Activated T-helper 2 cell treated with anti-CD3 and anti-CD28 coated beads, Interferon-gamma antibody, Interleukin-2, Interleukin-4, amounts not matched to agents 10 μg/mL and 5 μg/mL and 100 μg/mL, durations not matched to agents 14 hours and 24 hours and 36 hours (primary cell): ENCODE measurements at places on chromosomes 13 and 19.

GRCh38 chr13:42101821-42102585 is 53.6 kb downstream of the DGKH start:
- no peak overlapping the region for H3K27ac ChIP-seq
- peaks cover 16% of the 10 kb centered on the region for H3K4me1 ChIP-seq
- no peaks in the 10 kb centered on the region for H3K27me3 ChIP-seq
- H3K4me3 ChIP-seq, result no peak overlapping the region
- H3K36me3 ChIP-seq, result no peaks in the 10 kb centered on the region
- no peak for DNase-seq

DNA sequence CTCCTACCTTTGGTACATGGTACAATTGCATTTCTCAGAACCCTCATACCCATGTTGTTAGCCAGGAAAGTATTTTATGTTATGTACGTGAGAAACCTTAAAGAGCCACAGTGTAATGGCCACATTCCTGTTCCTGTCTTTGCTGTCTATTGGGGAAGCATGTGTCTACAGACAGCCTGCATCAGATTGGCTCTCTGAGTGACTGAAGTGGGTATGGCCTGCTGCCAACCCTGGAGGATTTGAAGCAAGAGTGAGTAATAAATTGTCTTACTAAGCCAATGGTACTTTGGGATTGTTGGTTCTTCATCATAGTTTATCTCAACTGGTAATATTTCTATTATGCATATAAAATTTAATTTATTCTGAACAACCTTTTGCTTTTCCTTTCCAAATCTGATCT is 574.1 kb downstream of the LMO7 start:
- no peak for DNase-seq
- H3K4me3 ChIP-seq, result no peak overlapping the region
- no peaks in the 10 kb centered on the region for H3K27me3 ChIP-seq
- H3K36me3 ChIP-seq, result no peaks in the 10 kb centered on the region
- H3K27ac ChIP-seq, result no peak overlapping the region

- H3K27ac ChIP-seq, result peak overlapping the region; percentile 97
- peak overlapping the region; percentile 88 for H3K4me3 ChIP-seq
- no peak for DNase-seq
- peaks cover 4% of the 10 kb centered on the region for H3K27me3 ChIP-seq
Observed at GRCh38 chr19:681029-682019, 5.1 kb downstream of the FSTL3 start.

DNA sequence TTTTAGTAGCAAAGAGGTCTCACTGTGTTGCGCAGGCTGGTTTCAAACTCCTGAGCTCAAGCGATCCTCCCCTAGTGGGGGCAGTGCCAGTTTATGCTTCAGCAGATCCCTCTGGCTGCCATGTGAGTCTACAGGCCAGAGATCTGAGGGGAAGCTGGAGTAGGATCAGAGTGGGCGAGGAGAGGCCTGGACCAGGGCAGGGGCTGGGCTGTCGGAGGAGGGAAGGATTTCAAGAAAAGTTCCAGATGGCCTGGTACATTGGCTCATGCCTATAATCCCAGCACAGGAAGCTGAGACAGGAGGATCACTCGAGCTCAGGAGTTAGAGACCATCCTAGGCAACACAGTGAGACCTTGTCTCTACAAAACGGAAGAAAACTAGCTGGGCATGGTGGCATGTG is 9.8 kb downstream of the DHX34 start:
- no peaks in the 10 kb centered on the region for H3K27me3 ChIP-seq
- H3K4me1 ChIP-seq, result peaks cover under 1% of the 10 kb centered on the region
- DNase-seq, result no peak
- no peak overlapping the region for H3K27ac ChIP-seq

DNA sequence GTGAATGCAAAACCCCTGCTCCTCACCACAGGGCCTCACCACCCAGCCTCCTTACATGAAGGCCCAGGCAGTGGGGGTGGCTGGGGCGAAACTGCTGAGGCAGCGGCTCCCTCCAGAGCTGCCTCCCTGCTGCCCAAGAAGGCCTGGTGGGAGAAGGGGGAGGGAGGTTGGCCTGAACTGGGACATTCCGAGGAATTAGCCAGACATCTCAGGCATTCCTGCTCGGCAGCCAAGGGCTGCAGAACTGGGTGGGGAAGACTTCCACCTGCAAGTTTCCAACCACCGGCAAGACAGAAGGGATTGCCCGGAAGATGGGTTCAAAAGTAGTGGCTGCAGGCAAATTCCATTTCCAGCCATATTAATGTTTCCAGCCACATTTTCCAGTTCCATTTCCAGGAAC is 2.3 kb upstream of the PSPN start:
- no peak overlapping the region for H3K27ac ChIP-seq
- peaks cover 4% of the 10 kb centered on the region for H3K4me1 ChIP-seq
- no peak for DNase-seq
- no peaks in the 10 kb centered on the region for H3K27me3 ChIP-seq
- H3K4me3 ChIP-seq, result no peak overlapping the region
- H3K36me3 ChIP-seq, result peaks cover 39% of the 10 kb centered on the region

DNA sequence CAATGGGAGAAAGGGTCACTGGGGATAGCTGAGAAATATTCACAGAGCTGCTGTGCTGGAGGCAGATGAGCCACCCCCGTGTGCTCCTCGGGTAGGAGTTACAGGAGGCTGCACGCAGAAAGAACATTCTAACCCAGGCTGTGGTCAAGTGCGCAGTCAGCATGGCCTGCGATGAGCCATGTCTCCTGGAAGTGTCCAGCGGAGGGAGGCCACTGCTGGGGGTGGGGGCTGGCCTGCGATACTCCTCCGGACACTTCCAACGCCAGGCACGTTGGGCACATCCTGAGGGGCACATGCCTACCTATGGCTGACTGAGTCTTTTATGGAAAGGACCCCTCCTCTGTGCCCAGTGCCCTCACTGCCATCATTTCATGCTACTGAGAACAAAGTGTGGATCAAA is 55.9 kb downstream of the RAB20 start:
- no peak for DNase-seq
- peaks cover 2% of the 10 kb centered on the region for H3K27me3 ChIP-seq
- no peaks in the 10 kb centered on the region for H3K36me3 ChIP-seq
- no peaks in the 10 kb centered on the region for H3K4me1 ChIP-seq
- no peak overlapping the region for H3K27ac ChIP-seq

DNA sequence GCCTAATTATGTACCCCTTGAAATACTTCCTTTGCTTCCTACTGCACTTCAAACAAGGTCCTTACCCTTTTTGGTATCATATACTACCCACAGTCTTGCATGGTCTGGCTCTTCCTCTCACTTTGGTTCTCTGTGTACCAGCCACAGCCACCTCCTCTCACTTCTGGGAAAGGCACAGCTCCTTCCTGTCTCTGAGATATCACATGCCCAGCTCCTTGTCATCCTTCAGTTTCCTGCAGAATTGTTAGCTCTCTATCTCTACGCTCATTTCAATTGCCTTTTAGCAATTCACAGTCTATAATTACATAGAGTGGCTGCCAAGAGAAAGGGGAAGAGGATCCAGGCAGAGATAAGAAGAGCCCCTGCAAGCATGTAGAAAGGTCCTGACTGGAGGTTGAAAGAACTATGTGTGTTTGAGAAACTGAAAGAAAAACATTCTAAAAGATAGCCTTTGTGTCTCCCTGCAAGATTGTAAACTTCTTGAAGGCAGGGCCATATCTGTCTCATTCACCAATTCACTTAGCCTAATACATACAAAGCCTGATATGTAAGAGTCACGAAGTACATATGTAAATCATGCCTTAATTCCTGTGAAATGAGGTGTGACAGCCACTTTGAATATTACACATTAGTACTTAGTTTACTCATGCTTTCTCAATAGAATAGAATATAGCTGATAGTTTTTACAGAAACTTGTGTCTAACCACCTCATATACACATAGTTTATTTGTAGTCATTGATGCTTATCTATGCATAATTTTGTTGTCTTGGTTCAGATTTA is 933.1 kb downstream of the DIAPH3 start:
- no peak overlapping the region for H3K4me3 ChIP-seq
- H3K4me1 ChIP-seq, result peaks cover 4% of the 10 kb centered on the region
- H3K27me3 ChIP-seq, result no peaks in the 10 kb centered on the region
- DNase-seq, result no peak

DNA sequence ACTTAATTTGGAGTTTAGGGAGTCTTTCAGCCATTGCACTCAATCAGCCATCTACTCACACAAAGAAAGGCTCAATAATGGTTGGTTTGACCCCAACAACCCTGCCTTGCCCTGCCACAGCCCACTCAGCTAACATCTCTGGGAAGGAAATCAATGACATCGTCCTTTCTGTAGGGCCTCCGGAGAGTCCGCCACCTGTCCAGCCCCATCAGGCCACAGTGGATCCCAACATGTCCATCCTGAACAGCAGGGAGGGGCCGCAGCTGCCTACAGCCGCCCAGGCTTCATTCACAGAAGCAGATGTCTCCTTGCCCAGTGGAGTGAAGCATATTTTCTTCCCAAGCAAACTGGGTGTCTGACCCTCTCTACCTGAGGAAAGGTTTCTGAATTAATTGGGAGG is 4.2 kb upstream of the CDX2 start:
- no peak for DNase-seq
- no peaks in the 10 kb centered on the region for H3K36me3 ChIP-seq
- H3K4me3 ChIP-seq, result no peak overlapping the region
- peaks cover 3% of the 10 kb centered on the region for H3K4me1 ChIP-seq
- H3K27me3 ChIP-seq, result peaks cover 78% of the 10 kb centered on the region
- no peak overlapping the region for H3K27ac ChIP-seq

GRCh38 chr19:49887037-49887664 is 9.5 kb downstream of the IL4I1 start:
- no peaks in the 10 kb centered on the region for H3K27me3 ChIP-seq
- peaks cover 5% of the 10 kb centered on the region for H3K4me1 ChIP-seq
- no peak overlapping the region for H3K27ac ChIP-seq
- DNase-seq, result no peak
- H3K4me3 ChIP-seq, result no peak overlapping the region

- no peaks in the 10 kb centered on the region for H3K4me1 ChIP-seq
- no peaks in the 10 kb centered on the region for H3K27me3 ChIP-seq
- H3K36me3 ChIP-seq, result no peaks in the 10 kb centered on the region
- H3K27ac ChIP-seq, result no peak overlapping the region
- DNase-seq, result no peak
Observed at GRCh38 chr19:55930996-55931515, 1.1 kb downstream of the NLRP13 start.

DNA sequence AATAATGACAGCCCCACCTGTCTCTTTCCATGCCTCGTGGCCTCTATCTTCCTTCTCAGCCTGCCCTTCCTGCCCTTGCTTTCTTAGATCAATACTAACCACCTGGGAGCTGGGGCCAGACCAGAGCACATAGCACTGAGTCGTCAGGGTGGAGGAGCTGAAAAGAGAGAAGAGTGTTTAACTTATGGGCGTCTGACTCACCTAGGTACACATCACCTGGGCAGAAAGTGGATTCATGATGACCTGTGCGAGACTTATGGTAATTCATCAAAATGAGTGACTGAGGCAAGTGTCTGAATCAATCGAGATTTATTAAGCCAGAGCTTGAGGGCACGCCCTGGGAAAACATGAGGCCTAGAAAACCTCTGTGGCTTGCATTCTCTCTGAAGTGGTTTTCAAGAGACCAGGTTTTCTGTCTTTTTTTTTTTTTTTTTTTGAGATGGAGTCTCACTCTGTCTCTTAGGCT is 19.2 kb downstream of the CEACAM6 start:
- DNase-seq, result peak; percentile 24
- peaks cover 56% of the 10 kb centered on the region for H3K27me3 ChIP-seq
- H3K4me3 ChIP-seq, result no peak overlapping the region
- no peaks in the 10 kb centered on the region for H3K36me3 ChIP-seq

- DNase-seq, result no peak
- peaks cover 15% of the 10 kb centered on the region for H3K36me3 ChIP-seq
- no peaks in the 10 kb centered on the region for H3K4me1 ChIP-seq
Observed at GRCh38 chr13:113327391-113327765, 30.3 kb downstream of the LAMP1 start.

GRCh38 chr19:811506-812048 is 10.2 kb downstream of the PLPPR3 start:
- no peak for DNase-seq
- H3K27me3 ChIP-seq, result no peaks in the 10 kb centered on the region
- peaks cover 63% of the 10 kb centered on the region for H3K36me3 ChIP-seq
- no peak overlapping the region for H3K4me3 ChIP-seq

DNA sequence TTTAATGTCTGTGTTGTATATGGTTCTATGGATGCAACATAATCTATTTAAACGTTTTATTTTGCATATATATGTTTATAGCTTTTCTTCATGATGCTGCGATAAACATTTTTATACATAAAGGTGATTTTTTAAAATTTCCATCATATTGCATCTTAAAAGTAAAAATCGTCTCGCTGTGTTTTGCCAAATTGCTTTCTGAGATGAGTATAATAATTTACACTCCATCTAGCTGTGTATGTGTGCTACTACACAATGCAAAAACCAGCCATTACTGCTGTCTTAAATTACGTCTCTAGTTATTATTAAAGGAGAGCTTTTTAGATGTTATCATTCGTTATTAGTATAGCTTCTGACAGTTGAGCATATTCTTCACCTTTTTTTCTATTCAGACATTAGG is 37.2 kb downstream of the METTL21C start:
- H3K27me3 ChIP-seq, result no peaks in the 10 kb centered on the region
- no peak for DNase-seq
- peaks cover 2% of the 10 kb centered on the region for H3K4me1 ChIP-seq
- H3K27ac ChIP-seq, result no peak overlapping the region
- peaks cover 53% of the 10 kb centered on the region for H3K36me3 ChIP-seq
- H3K4me3 ChIP-seq, result no peak overlapping the region

DNA sequence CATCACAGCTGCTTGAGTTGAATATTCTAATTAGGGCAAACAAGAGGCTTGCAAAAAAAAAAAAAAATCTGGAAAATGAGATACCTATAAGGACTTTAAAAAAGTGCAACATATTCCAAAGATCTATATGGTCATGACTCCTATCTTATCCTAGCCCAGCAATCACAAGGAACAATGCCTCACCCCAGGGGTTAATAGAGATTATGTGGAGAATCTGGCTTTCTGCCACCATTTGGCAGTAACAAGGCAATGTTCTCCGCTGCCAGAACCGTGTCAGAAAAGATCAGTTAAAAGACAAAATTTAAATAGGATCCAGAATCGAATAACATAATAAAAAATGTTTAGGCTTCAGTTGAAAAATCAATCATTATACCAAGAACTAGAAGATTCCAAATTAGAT is 1643.2 kb upstream of the PRR20A start:
- H3K4me3 ChIP-seq, result no peak overlapping the region
- H3K27me3 ChIP-seq, result no peaks in the 10 kb centered on the region
- H3K27ac ChIP-seq, result no peak overlapping the region
- no peak for DNase-seq
- no peaks in the 10 kb centered on the region for H3K36me3 ChIP-seq

DNA sequence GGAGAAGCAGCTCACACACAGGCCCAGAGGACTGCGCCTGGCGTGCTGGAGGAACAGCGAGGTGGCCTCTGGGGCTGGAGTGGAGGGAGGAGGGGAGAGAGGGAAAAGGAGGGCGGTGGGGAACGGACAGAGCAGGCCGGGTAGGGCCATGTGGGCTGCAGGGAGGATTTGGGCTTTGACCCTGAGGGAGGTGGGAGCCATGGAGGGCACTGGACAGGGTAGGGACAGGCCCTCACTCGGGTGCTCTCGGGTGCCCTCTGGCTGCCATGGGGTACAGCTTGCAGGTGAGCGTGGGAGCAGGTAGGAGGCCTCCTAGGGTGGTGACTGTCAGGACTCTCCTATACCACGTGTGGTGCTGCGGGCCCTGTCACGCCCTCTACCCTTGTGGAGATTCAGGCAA is 22.8 kb downstream of the PLIN4 start:
- no peaks in the 10 kb centered on the region for H3K27me3 ChIP-seq
- H3K4me3 ChIP-seq, result no peak overlapping the region
- DNase-seq, result no peak
- H3K4me1 ChIP-seq, result no peaks in the 10 kb centered on the region
- no peak overlapping the region for H3K27ac ChIP-seq
- H3K36me3 ChIP-seq, result peaks cover 11% of the 10 kb centered on the region

- no peak overlapping the region for H3K4me3 ChIP-seq
- no peaks in the 10 kb centered on the region for H3K27me3 ChIP-seq
- no peak overlapping the region for H3K27ac ChIP-seq
- DNase-seq, result no peak
- H3K4me1 ChIP-seq, result no peaks in the 10 kb centered on the region
Observed at GRCh38 chr13:89267734-89268133, 1596.6 kb downstream of the SLITRK5 start.
